Retinal pigment epithelial cell (primary cell): ENCODE measurements at places on chromosomes 1 and 21.
A peak's percentile ranks its signal among the peaks of the same experiment; 100 is the strongest.

DNA sequence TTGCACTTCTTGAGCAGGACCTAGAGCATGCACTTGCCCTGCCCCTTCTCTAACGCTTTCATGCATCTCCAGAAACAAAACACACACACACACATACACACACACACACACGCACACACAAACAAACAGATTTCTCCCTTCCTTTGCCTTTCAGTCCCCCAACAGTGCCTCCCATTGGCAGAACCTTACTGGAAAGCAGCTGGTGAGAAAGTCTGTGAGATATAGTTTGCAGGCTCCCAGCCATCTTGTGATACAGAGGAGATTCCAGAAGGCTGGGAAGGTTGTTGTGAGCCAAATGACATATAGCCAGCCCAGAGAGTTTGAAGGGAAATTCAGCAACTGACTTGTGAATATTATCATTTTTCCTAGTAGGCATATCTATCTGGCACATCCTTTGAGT is 35.9 kb upstream of the ZRANB2 start:
- no peak for DNase-seq

DNA sequence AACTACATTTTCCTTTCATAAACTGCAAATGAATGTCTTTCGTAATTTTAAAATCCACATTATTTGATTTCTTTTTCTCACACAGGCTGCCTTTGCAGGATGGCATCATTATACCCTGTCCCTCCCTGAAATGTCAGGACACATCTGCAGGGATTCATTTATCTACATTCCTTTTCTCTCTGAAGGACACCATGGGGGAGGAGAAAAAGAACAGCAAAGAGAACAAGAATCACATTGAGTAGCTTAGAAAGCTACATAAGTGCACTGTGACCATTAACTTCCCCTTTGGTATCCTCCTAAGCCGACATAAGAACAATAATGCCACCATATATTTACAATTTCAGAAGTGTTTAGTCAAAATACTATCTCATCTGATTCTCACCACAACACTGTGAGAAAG is 129.5 kb downstream of the PIGK start:
- no peak for DNase-seq

DNA sequence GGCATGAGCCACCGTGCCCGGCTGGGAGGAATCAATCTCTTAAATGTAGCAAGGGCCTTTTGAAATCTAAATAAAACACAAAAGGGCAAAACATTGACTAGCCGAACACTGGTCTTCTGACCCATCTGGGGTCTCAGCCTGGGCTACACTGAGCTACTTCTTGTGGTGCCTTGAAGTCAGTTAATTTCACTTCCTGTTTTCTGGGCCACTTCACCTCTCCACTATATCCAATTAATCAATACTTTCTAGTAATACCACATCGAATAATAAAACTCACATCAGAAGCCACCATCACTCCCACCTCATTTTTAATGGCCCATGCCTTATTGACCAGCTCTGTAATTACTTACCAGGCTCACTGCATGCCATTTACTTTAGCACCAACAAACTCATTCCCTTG is 138.0 kb upstream of the SAMSN1 start:
- DNase-seq, result no peak

GRCh38 chr1:16187748-16188401 is 24.6 kb downstream of the ARHGEF19 start:
- DNase-seq, result no peak

- no peak for DNase-seq
These were observed 5.0 kb downstream of the RRP1B start for GRCh38 chr21:43664358-43664757.

DNA sequence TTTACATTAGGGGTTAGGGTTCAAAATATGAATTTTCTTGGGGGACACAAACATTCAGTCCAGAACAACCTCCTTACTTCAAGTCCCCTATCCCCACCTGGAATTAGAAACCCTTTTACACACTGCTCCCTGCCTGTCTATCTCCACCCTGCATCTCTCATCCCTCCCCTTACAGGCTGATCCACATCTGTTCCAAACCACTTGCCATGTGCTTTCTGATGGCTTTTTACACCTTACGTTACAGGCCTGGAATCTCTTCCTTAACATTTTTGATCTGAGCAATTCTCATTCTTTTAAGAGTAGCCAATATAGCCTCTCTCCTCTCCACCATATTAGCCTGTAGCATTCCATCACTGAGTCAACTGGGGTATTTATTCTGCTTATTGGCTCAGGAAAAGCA is 122.0 kb downstream of the PTBP2 start:
- no peak for DNase-seq

DNA sequence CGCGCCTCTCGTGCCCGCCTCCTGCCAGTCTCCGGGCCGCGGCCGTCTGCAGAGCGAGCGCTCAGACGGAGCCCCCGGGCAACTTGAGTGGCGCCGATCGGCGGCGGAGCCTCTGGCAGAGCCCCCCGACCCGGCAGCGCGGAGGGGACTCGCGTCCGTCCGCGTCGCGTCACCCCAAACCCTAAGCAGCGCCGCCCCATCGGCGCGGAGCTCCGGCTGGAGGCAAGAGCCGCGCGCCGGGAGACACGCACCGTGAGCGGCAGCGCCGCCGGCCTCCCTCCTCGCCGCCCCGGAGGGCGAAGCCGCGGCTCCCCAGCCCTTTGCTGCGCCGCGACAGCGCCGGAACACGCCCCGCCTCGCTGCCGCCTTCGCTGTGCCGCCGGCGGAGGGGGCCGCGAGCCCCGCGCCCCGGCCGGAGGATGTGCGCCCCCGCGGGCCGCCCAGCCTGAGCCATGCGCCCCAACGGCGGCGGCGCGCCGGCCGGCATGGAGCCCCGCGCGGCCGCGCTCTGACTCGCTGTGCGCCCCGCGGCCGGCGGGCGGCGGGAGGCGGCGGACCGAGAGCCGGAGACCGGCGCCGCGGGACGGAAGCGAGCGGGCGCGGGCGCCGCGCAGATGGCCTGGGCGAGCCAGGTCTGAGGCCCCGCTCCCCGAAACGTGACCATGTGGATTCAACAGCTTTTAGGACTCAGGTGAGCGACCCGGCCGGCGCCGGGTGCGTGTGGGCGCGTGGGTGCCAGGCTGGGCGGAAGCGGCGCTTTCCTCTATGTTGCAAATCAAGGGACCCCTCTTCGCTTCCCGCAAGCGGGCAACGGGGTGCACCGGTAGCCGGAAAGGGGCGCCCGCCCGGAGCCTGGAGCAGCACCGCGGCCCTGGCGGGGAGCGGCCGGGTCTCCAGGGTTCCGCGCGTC is 610 bp downstream of the AJAP1 start:
- no peak for DNase-seq

DNA sequence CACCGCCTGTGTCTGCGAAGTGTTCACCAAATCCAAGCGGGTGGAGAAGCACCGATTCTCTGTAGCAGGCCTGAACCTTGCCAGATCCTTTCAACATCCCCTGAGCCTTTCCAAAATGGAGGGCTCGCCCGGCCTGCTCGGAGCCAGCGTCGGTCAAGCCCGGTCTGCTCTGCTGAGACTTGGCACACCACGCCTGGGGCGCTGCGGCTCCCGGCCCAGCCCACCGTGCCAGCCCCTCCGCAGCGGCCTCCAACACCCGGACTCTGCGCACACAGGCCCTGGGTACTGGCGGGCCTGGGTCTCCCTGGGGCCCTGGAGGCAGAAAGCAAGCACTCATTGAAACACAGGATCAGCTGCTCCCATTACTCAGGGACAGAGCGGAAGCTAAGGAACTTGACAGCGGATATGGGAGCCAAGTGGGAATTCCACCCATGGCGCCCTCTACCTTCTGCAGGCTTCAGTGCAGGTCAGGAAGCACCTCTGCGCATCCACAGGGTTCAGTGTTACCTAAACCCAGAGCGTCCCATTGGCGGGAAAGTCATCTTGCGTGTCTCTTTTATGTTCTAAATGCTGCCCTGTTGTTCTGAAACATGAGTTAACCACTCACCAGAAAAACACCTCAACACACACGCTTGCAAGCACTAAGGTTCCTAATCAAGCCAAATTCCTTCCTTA is 159.9 kb downstream of the ZBTB18 start:
- no peak for DNase-seq

DNA sequence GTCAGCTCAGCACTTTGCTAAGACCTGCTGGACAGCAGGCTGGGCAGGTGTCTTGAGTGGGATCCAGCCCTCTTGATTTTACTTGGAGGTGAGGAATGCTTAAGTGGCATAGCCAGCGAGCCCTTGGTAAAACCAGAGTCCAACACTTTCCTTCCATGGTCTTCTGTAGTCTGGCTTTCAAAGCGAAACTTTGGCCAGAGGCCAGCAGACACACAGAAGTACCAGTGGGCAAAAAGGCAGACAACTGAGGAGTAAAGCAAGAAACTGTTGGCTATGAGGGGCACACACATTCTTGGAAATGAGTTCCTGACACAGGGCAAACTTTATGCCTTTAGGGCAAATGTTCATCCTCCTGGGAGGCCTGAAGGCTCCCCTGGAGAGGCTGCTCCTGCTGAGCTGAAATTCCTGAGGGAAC is 281.0 kb upstream of the POU3F1 start:
- no peak for DNase-seq

GRCh38 chr1:115313182-115313581 is 24.9 kb downstream of the NGF start:
- DNase-seq, result no peak

GRCh38 chr1:2049225-2049717 is 940 bp upstream of the PRKCZ start:
- DNase-seq, result peak; percentile 55

- DNase-seq, result no peak
These were observed 22.9 kb downstream of the DSTYK start for GRCh38 chr1:205188596-205188995.

DNA sequence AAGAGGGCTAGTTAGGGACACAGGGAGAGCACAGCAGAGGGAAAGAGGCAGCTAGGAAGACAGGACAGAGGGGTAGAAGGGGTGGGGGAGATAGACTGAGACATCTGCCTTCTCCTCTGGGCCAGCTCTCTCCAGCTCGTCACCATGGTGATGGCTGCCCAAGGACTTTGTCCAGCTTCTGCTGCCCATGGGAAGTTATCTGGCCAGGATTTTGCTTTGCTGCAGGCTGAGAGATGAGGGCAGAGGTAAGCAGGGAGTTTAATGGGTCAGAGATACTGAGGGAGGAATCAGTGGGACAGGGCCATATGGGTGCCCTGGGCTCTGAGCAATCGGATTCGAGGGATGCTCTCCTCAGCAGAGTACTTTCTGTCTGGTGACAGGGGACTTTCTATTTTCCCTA is 34.5 kb upstream of the GPR37L1 start:
- DNase-seq, result no peak

- no peak for DNase-seq
These were observed 37.5 kb downstream of the EBNA1BP2 start for GRCh38 chr1:43134640-43135039.

- no peak for DNase-seq
These were observed 6.9 kb downstream of the TFF3 start for GRCh38 chr21:42308161-42308913.

- no peak for DNase-seq
These were observed 38.8 kb upstream of the HIVEP3 start for GRCh38 chr1:41957568-41957967.

- DNase-seq, result no peak
These were observed 30.2 kb upstream of the RUNX3 start for GRCh38 chr1:24960071-24960801.

DNA sequence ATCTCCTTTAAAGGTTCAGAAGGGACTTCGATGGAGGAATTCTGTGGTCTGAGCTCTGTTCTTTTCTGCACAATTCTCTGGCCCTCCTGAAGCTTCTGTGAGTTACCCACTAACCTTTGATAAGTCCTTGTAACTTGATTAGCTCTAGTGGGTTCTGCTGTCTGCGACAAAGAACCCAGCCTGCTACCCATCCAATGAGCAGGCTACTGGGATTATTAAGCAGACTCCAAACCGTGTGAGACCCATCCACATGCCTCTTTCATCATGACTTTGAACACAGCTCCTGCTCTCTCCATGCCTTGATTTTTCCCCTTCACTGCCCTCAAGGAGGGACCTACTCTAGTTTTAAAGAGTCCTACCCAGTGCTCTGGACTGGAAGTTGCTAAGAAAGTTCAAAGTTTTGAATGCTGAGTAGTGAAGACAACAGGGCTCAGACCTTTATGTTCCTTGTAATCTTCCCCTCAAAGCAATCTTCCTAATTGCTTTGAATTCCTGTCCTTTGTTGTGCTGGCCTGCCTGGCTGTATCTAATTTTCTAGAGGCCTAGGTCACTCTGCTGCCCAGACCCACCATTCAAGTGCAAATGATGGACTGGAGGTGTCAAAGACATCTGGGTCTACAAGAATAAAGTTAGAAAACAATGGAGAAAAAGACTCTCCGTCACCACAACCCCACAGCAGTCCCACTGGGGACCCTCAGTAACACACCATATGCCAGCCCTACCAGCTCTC is 146.9 kb downstream of the RHOU start:
- no peak for DNase-seq

DNA sequence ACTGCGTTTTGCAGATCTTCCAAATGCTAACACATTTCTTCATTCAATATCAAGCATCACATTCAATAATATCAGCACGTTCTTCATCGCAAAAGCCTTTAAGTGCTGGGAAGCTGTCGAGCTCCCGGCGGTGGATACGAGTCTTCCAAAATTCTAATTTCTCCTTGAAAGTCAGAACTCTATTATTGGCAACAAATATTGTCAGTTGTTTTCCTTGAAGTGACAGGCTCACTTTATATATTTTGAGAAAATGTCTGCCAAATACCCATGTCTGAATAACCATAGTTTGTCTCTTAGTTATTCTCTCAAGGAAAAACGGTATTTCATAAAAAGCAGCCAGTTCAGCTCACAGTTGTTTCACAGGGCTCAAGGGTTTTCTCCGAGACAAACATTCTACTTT is 226.2 kb upstream of the C1orf174 start:
- no peak for DNase-seq

GRCh38 chr1:110328274-110328673 is 10.9 kb upstream of the RBM15 start:
- no peak for DNase-seq

- no peak for DNase-seq
These were observed 24.3 kb upstream of the APP start for GRCh38 chr21:26194811-26195251.

- no peak for DNase-seq
These were observed 140.8 kb downstream of the PGBD5 start for GRCh38 chr1:230285351-230285750.

GRCh38 chr1:232909752-232910151 is 40.7 kb upstream of the NTPCR start:
- no peak for DNase-seq

DNA sequence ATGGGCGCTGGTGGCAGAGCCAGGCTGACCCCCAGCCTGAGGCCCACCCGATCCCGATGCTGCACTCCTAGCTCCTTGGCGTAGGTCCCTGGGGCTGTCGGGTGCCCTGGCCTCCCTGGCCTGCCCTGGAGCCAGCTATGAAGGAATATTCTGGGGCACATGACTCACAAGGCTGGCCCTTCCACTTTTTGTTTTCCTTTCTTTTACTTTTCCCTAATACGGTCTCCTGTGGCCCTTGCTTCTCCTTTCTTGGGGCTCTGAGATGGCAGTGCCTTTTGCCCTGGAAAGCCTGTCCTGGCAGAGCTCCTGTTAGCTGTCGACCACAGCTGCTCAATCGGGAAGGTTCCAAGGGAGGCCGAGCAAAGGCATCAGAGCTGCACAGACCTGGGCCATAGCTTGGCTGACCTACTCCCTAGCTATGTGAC is 22.1 kb downstream of the ARHGEF10L start:
- DNase-seq, result no peak
